Epithelial cell of proximal tubule (primary cell): ENCODE measurements at places on chromosomes 2 and 18.
A peak's percentile ranks its signal among the peaks of the same experiment; 100 is the strongest.

- DNase-seq, result no peak
Measured at GRCh38 chr2:217636578-217636977, 366.2 kb downstream of the TNS1 start.

DNA sequence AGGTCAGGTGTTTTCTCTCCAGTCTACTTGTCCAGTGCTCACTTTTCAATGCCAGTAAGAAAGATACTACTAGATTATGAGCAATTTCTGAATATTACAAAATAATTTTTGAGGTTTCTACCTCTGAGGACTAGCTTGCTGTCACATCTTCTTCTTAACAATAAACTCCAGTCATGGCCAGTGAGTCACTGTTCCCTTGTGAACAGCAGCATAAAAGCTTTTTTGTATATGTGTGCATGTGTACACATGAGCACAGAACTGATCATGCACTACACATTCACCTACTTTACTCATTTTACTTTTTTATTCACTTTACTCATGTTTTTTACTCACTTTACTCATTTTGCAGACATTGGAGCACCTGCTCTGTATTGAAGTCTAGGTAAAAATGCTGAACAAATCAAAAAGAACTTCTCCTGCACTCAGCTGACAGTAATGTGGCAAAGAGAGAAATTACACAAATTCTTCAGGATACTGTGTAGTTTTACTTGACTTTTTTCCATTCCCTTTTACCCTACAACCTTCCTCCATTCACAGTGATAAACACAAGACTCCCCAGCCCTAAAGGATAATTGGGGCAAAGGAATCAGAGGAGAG is 28.0 kb downstream of the ST6GAL2 start:
- no peak for DNase-seq

GRCh38 chr2:241770185-241770935 is 6.3 kb upstream of the GAL3ST2 start:
- no peak for DNase-seq

DNA sequence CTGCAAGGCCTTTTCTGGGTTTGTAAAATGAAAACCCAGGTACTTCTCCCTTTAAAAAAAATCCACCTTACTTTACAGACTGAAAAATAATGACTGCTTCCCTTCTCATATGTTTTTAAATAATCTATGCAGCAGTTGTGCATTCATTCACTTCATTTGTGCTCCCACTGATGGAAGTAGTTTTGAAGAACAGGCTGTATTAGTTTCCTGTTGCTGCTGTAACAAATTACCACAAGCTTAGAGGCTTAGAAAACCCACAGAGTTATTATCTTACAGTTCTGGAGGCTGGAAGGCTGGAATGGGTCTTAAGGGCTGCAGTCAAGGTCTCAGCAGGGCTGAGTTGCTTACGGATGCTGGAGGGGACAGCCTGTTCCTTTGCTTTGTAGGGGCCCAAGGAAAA is 335.0 kb downstream of the TGIF1 start:
- no peak for DNase-seq

DNA sequence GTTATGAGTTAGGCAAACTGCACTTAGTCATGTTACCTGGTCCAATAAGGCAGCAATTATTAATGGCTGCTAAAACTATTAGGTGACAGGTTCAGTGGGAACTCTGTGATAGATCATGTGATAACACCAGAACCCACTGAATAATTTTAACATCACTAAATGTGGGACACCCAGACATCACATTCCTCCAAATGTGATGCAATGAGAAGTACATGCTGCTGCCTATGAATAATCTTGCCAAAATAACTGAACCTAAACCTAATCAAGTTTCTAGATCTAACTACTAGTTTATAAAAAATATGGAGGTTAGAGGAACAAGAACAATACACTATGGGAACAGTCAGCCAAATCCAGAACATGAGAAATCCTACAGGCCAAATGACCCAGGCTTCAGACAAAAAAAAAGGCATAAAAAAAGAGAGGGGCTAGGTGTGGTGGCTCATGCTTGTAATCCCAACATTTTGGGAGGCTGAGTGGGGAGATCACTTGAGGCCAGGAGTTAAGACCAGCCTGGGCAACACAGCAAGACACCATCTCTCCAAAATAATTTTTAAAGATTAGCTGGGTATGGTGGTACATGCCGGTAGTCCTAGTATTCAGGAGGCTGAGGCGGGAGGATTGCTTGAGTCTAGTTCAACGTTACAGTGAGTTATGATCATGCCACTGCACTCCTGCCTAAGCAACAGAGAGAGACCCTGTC is 7.0 kb upstream of the ACTR2 start:
- no peak for DNase-seq

GRCh38 chr2:17373741-17374140 is 144.5 kb downstream of the RAD51AP2 start:
- no peak for DNase-seq

DNA sequence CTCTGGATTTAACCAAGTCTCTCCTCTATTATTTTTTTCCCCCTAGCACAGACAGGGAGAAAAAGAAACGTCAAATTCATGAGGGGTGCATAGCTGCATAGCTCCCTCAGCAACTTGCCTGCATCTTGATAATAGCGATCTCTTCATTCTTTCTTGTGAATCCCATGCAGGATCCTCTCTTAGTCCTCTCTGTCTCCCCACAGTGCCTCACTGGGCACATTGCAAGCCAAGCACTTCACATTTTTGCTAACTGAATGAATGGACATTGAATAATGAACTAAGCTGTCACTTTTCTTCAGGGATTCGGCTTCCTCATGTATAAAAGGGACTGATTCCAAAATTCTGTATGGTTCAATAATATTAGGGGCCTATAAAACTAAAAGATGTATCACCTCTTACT is 2.9 kb upstream of the EPB41L3 start:
- peak; percentile 23 for DNase-seq

DNA sequence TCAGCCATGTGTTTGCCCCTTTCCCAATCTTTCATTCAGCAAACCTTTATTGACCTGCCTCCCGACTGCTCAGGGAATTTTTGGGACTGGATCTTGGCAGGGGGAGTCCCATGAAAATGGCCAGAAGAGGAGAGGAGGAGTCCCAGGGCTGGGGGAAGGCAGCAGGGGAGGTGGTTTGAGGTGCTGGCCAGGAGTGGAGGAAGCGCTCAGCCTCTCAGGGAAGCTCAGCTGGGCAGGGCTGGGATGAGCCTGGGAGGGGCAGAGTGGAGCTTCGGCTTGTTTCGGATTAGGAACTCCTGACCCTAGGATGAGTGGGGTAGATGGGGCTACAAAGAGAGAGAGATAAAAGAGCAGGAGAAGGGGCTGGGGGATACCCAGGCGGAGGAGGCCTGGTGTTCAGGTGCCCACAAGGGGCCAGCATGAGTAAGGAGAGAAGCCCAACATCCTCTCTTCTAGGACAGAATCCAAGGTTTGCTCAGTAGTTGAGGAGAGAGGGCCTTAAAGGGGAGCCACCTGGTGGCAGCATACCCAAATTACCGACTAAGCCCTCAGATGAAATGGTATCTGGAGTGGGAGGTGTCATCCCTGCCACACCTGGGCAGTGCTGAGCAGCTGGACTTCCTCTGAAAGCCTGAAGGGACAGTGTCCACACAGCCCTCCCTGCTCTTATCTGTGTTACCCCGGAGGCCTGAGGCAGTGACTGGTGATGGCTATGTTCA is 91.1 kb downstream of the INHBB start:
- DNase-seq, result no peak

DNA sequence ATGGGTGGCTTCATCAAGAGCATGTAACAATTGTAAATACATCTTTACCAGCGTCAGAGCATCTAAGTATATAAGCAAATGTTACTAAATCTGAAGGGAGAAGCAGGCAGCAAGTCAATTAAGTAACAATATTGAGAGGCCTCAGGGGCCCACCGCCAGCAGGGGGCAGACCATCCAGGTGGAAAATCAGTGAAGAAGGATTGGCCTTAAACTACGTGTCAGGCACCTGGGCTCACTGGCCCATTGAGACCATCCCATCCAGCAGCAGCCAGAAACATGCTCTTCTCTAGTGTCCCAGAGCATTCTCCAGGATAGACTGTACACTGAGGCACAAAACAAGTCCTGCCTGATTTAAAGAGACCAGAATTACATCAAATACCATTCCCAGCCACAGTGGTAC is 96.2 kb upstream of the SNTG2 start:
- DNase-seq, result no peak

- no peak for DNase-seq
Measured at GRCh38 chr2:46537624-46538295, 58.4 kb downstream of the TMEM247 start.

- no peak for DNase-seq
Measured at GRCh38 chr18:53795061-53795460, 429.4 kb downstream of the MBD2 start.

- no peak for DNase-seq
Measured at GRCh38 chr2:26577442-26578112, 63.6 kb downstream of the CIB4 start.

DNA sequence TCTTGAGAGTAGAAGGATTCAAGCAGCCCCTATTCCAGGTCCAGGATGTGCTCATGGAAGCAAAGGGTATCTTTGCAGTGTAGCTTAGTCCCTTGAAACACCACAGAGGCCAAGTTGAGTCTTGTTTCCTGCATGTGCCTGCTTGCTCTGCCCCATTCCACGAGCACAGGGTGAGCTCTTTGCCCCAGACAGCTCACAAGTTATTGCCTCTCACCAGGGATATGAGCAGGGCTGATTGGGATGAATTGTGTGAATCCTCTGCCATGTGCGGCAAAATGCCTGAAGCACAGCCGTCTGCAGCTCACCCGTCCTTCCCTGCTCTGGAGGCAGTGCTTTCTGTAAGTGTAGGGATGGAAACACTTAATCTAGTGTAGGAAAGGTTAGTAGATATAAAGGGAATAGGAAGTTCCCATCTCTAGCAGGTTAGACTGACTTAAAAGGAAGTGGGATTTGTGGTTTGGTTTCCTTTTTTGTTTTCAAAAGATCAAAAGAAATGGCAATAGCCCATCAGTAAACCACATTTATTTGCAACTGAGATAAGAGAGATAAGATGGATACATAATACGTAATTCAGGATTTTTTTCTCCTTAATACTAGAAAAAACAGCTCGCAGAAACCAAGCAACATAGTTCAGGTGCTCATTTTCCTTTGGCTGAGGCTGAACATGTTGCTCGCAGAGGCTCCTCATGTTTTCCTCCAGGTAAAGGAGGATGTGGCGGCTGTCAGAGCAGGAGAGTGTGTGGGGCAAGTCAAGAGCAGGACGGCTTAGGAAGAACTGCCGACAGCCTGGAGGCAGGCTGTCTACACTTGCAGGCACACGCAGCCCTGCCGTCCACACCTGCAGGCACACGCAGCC is 41.4 kb downstream of the TMEM182 start:
- DNase-seq, result no peak

GRCh38 chr2:127514485-127514884 is 11.8 kb downstream of the IWS1 start:
- DNase-seq, result no peak

- DNase-seq, result no peak
Measured at GRCh38 chr2:2640818-2641217, 309.7 kb upstream of the MYT1L start.

DNA sequence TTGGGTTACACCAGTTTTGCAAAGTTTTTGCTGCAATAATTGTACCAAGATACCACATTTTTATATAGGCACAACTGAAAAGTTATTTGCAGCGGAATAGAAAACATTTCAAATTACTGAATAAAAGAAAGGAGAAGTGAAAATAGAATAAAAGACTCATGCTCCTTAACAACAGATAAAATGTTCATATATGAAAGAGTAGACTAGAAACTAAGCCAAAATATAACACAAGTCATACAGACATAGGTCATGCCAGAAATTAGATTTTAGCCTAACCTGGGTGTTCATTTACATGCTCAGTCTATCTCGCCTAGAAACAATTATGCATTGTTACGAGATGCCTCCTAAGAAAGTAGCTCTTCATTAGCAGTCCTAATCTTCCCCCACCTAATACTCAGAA is 16.4 kb upstream of the MAP3K20 start:
- no peak for DNase-seq

DNA sequence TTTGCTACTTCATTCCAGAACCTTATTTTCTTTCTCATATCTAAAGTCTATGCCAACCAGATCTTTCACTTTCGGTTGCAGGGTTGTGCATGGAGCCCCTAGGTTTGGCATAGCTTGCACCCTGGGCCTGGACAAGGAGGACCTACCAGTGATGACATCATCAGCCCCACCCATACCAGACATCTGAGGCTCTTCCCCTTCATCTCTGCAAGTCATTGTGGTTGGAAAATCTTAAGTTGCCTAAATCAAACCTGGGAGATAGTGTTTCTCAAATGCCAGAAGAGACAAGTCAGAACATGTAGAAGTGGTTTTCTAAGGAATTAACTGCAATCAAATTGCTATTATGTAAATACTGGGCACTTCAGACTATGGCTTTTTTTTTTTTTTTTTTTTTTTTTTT is 363.3 kb downstream of the ZNF516 start:
- DNase-seq, result no peak

GRCh38 chr2:205688417-205689200 is 6.3 kb downstream of the NRP2 start:
- no peak for DNase-seq

GRCh38 chr2:182941121-182941722 is 74.8 kb upstream of the FRZB start:
- no peak for DNase-seq

GRCh38 chr2:64914247-64914646 is 75.0 kb upstream of the SLC1A4 start:
- DNase-seq, result no peak

GRCh38 chr2:178976351-178976750 is 73.6 kb downstream of the CCDC141 start:
- DNase-seq, result no peak

- no peak for DNase-seq
Measured at GRCh38 chr18:68874361-68874760, 76.5 kb downstream of the CCDC102B start.

DNA sequence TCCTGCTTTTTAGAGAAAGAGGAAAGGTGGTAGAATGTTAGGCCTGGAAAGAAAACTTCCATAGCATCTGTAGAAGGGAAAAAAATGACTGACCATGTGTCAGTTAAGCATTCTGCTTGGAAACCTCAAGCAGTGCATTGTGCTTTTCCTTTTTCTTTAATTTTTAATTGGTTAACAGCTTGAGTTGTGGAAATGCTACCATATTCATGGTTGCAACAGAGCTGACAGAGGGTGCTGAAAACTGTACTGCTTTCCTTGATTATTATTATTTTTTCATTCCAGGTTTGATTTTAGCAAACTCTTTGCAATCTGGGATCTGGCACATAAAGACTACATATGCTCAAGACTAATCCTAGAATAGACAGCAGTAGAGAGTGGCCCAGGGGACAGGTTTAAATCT is 404.5 kb downstream of the EPHA4 start:
- DNase-seq, result no peak

DNA sequence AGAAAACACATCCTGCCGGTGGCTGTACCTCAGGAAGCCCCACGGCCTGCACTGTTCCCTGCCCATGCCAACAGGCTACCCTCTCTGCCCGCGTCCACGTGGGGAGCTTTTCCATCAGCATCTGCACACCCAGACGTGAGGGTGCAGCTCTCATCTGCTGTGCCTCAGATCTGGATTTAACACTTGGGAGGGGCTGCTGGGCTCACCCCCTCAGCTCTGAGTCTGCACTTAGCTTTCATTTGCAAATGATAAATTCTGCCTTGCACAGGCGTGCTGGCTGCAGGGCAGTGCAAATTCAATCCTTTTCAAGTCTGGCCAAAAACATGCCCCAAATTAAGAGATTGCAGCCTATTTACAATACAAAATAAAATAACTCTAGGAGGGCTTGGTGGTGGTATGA is 245.7 kb downstream of the TWIST2 start:
- no peak for DNase-seq

- no peak for DNase-seq
Measured at GRCh38 chr18:30163573-30163972, 879.0 kb downstream of the DSC3 start.
